Heart left ventricle (tissue), 16 donors: ENCODE measurements at places on chromosomes 1 and 21. TPM values are rescaled to one million over a fixed set of nuclear protein-coding genes. Genes with fewer than 3 reads are reported as not detected.

GRCh38 chr1:7387053-7387927 lies 383.8 kb upstream of the VAMP3 start:
- no peak for DNase-seq

TRIM67 gene
- not detected for polyA plus RNA-seq

DNA sequence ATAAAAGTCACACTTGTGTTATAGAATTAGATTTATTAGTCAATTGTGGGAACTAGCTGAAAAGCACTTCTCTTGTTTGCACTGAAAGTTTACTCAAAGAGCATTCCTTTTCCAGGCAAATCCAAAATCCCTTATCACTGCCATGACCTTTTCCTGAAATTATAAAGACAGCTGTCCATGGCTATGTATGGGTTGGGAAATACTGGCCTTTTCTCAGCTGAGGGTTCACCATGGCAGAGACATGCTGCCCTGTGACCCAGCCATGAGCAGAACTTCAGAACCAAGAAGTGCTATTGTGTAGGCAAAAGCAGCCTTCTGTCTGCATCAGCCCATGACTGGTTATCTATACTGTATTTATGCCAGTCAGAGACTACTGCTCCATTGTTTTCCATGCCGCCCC lies 9.8 kb upstream of the EDEM3 start:
- no peak for DNase-seq

DNA sequence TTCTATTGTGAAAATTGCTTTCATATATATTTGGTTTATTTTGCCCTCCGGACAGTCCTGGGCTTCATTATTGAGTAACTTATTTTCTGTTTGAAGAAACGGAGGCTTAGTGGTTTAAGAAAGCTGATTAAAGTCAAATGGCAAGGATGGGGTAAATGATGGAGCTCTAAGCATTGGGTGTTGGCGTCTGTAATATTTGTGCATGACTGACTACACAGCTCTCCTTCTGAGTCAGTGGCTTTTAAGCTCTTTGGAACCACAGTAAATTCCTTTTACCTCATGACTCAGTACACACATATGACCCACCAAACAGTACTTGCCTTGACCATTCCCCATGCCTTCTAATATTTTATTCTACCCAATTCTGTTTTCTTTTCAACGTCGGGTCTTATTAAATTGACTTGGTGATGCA lies 21.0 kb downstream of the B3GALT5 start:
- DNase-seq = no peak

- DNase-seq = no peak
Measured at GRCh38 chr1:94668528-94668927, 127.0 kb upstream of the F3 start.
